NK-92 treated with Interleukin-12 subunit alpha and Interleukin-12 subunit beta, amount 100 ng/mL, for 24 hours (cell line): ENCODE measurements at places on chromosomes 13 and 19.
A peak's percentile ranks its signal among the peaks of the same experiment; 100 is the strongest.

DNA sequence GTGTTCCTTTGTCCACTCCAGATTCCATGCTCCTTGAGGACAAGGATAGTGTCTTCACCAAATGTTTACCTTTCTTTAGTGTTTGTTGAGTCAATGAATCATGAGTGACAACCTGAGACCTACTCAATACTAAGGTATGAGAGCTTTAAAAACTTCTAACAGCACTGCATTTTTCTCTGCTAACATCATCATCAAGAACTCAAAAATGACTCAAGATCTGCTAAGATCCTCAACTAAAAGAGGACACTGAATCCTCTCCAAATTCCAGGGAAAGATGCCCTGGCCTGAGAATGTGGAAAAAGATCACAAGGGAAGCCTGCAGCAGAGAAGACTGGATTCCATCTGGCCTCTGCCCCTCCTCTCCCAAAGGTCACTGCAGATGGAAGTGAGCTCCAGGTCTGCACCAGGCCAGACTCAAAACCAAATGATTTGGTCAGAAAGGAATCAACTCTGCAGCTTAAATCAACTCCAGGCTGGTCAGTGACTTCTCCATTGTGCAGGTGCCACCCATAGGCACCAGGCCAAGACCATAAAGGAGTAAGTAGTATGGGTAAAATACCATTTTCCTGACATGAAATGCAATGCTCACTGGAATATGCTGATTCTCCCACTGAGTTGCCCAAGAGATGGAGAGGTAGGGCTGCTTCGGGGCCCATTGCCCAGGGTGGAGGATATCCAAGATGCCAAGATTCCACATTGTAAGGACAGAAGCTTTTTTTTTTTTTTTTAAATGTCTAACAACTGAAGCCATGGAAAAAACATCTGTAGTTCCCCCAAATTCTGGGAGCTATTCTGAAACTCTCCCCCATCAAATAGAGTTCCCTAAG is 89.5 kb upstream of the DOCK9 start:
- no peak for DNase-seq

- peak; percentile 58 for DNase-seq
These were observed 8.8 kb downstream of the GTPBP3 start for GRCh38 chr19:17346109-17346671.

DNA sequence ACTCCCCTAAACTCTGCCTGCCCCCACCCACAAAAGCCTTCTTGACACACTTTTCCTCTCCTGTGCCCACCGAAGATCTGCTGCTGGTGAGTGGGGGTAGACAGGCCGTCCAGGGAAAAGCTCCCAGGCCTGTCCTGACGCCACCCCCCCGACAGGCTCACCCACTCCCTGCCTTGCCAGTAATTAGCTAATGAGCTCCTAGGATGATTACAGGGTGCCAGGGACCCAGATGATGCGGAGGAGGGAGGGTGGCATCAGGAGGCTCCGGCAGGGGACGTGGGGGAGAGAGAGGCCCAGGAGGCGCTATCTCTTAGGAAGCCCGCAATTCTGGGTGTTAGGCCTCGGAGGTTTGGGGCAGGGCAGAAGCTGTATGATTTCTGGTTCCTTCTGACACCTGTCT is 27.0 kb downstream of the MARK4 start:
- DNase-seq = no peak

DNA sequence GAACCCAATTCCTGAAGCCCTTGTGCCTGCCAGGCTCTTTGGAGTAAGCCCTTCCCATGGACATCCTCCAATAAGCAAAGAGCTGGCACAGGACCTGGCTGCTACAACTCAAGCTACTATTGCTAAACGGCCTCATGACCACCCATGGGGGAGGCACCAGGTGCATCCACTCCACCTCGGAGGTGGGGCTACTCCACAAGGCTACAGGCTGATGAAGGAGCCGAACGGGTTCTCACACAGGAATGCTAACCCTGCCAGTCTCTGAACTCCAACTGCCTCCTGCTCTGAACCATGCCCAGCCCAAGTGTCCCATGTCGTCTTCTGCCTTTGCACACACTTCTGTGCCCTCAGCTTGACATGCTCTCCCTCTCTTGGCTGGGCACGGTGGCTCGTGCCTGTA is 10.0 kb downstream of the SYMPK start:
- no peak for DNase-seq

DNA sequence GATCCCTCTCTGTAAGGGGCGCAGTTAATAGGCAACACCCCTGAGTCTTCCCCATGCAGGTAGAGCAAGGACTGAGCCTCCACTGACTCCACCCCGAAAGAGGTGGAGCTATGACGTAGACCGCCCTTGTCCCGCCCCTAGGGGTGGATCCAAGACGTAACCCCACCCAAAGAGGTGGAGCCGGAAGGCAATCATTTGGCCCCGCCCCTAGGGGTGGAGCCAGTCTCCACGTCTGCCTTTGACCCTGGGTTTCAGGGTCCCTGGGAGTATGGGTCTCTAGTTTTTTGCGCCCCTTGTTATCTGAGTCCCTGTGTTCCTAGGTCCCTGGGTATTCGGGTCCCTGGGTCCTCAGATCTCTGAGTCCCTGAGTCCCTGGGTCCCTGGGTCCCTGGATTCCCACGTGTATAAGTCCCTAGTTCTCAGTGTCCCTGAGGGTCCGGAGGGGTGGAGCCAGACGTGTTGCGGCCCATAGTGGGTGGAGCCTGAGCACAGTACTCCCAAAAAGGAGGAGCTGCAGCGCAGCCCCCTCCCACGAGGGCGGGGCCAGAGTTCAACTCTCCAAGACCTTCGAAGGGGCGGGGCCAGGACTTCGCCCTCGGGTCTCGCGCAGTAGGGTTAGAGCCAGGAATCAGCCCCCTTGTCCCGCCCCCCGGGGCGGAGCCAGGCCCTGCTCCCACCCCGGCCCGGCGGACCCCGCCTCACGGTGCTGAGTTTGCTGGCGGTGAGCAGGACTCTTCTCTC is 5.3 kb downstream of the DENND1C start:
- DNase-seq = no peak

DNA sequence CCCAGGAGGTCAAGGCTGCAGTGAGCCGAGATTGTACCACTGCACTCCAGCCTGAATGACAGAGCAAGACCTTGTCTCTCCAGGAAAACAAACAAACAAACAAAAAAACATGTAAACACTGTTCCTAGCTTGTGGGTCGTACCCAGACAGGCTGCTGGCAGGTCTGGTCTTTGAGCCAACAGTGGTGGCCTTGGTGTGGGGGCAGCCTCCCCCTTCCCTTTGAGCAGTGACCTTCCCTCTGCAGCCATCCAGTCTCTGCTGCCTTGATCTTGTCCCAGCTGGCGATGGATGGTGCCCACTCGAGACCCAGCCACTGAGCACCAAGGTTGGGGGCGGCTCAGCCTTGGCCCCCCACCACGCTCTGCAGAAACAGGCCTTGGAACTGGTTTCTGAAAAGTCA is 143.3 kb downstream of the KDM4B start:
- no peak for DNase-seq

- DNase-seq = no peak
These were observed 61.1 kb upstream of the GPR12 start for GRCh38 chr13:26821672-26822071.

GRCh38 chr19:718991-719512 is 10.3 kb downstream of the PALM start:
- no peak for DNase-seq
